ENCODE measurements at places on chromosomes 2 and 18.
A peak's percentile ranks its signal among the peaks of the same experiment; 100 is the strongest.

DNA sequence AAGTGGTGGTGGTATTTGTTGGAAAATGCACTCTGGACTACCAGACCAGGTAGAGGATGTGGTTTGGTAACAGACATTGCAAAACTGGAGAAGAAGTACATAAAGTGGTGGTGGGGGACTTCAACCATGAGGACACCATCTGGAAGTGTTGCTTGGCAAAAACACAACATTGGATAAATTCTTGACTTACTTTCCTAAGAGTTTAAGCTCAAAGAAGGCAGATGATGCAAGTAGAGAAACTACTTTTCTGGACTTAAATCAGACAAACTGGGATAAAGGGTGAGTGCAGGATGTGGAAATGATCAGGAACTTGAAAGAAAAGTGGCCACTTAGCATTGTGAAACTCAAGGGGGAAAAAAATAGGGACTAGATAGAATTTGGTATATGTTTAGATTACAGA lies 487.4 kb downstream of the ZEB2 start:
- DNase-seq: no peak

DNA sequence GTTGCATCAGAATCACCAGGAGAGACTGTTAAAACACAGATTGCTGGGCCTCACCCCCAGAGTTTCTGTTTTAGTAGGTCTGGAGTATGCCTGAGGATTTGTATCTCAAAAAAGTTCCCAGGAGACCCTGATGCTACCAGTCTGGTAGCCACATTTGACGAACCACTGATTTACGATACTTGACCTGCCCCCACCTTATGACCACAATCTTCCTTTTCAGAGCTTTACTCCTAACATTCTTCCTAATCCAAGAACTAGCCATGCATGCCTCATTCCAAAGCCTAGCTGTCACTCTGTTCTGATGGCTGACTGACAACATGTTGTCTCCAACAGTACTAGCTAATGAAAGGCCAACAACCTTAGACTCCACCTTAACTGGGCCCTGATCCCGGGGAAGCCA lies 191.4 kb downstream of the MBD2 start:
- no peak for DNase-seq

- no peak for DNase-seq
These were observed 46.6 kb downstream of the CDK15 start for GRCh38 chr2:201852878-201853415.

- no peak for DNase-seq
These were observed 85.9 kb upstream of the RTN4 start for GRCh38 chr2:55136138-55136541.

DNA sequence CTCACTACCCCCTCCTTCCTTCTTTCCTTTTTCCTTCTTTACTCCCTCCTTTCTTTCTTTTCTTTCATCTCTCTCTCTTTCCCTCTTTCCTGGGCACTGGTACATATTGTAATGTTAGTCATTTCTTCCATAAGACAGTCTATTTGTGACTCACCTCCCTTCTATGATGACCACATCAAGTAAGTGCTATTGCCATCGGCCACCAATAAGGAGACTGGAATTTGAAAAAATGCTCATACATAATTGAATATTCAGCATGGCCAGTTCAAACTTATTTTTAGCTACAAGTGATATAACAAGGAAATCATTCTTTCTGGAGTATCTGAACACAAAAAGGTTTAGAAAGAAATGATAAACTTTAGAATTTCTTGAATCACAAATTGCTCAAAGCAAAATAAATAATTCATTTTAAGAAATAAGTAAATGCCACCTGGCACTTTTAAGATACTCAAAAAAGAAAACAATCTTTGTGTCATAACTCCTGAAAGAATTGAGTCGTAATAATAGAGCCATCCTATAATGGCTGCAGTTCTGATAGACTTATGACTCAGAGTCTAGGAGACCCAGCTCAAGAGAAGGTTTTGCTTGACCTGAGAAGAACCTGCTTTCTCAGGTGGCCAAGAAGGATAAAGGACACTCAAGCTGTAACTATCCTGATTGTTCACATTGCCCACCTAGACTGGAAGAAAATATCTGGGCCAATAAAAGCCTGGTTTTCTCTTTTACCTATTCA lies 51.6 kb upstream of the CCBE1 start:
- no peak for DNase-seq

GRCh38 chr2:121579309-121579708 lies 48.6 kb downstream of the RNU4ATAC start:
- no peak for DNase-seq

DNA sequence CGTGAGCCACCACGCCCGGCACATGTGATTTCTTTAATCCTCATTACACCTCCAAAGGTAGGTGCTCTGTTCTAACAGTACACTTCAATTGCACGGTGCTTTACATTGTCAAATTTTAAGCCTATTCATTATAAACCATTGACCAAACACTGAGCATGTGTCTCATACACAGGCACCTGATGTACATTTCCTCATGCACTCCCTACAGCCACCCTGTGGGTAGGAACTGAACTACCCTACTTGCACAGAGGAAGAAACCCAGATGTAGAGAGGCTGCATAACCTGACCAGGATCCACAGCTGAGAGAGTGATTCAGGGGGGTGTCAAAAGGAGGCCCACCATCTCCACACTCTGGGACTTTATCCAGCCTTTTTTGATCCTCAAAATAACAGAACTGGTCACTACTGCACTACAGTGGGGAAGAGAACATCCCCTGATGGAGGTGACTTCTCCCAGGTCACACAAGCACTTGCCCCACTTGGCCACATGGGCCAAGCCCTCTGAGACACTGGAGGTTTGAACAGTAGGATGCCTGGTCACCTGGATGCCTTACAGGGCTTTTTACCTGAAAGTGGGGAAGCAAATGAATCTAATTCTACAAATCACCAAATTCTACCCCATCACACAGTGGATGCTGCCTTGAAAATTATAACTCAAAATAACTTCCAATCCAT lies 6.9 kb upstream of the DPYSL5 start:
- DNase-seq: peak; percentile 62

- DNase-seq: no peak
These were observed 22.9 kb downstream of the GPR35 start for GRCh38 chr2:240648155-240648649.

DNA sequence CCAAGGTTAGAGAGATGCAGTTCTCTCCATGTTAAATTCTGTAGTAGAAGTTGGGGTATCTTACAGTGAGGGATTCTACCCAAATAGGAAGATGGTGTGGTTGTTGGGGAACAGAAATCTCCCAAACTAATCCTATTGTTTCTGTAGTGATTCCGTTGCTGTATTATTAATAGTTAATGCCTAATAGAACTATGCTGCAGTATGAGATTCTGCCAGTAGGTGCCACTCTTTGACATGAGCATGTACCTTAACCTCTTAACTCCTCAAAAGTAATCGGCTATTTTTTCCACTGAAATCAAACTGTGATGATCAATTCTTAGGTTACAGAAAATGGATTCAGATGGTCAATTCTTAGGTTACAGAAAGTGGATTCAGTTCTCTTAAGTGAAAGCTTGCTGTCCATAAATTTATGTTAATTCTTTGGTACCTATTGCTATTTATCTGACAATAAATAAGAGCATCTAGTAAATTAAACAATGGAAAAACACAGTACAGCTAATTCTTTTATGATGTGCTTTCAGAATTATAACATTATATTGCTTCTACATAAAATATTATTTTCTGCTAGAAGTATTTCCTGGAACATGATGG lies 97.9 kb upstream of the DLX2 start:
- DNase-seq: no peak

DNA sequence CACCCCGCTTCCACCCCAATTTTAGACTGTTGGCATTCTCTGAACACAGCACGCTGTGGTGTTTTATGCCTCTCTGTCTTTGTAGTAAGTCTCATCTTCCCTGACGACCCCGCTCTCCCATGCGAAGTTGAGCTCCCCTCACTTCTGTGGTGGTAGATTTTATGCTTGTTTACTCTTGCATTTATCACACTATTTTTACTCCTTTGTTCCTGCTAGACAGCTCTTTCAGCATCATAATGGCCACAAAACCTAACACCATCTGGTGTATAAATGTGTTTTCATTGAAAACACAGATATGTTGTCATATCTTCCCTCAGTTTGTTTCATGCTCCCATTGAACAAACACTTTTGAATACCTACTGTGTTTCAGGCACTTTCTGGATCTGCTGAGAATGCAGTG lies 57.1 kb downstream of the PKP4 start:
- DNase-seq: no peak

- no peak for DNase-seq
These were observed 59.6 kb downstream of the GATA6 start for GRCh38 chr18:22228976-22229375.

DNA sequence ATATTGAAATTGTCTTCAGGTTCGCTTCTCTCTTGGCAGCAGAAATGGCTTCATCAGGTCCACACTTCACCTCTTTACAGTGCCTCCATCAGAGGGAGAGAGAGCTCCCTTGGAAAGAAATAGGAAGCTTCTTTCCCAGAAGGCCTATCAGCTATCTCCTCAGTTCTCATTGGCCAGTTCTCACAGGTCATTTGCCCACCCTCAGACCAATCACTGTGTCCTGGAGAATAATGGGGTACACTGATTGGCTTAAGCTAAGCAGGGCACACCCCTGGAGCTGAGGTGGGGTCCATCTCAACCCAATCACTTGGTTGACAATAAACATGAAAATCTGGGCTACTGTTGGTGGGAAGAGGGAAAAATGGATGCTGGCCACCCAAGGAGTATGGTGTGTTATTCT lies 5.2 kb downstream of the GNLY start:
- DNase-seq: no peak

DNA sequence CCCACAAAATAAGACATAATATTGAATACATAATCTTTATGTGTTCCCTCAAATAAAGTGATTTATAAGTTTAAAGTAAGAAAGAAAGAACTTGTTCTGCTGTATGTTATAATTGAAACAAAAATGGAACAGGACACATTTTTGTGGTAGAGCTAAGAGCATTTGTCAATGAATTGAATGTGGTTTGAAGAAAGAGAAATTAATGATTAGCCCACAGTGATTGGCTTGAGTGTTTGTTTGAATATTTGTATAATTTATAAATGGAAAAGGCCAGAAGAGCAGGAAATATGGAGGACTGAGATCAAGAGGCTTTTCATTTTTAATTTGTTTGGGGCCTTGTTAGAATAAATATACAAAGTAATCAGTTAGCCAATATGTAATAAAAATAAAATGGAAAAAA lies 395.1 kb upstream of the CDH19 start:
- DNase-seq: no peak

DNA sequence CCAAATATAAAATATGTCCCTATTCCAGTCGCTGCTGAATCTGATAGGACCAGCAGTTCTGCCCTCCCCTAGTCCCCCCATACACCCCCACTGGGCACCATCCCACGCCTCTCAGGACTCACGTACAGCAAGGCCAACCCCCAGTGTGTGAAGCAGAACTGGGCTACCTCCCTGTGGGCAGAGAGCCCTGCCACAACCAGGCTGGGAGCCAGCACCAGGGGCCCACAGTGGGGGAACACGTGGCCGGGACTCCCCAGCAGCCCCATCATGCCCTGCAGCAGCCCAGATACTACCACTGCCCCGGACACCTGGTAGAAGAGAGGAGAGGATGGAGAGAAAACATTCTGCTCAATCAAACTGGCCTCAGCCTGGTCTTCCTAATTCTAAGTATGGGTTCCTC lies 1.3 kb downstream of the SLC23A3 start:
- DNase-seq: no peak

GRCh38 chr18:57107140-57107832 lies 39.6 kb upstream of the BOD1L2 start:
- no peak for DNase-seq

- DNase-seq: no peak
These were observed 992 bp downstream of the TSHZ1 start for GRCh38 chr18:75211626-75211952.

DNA sequence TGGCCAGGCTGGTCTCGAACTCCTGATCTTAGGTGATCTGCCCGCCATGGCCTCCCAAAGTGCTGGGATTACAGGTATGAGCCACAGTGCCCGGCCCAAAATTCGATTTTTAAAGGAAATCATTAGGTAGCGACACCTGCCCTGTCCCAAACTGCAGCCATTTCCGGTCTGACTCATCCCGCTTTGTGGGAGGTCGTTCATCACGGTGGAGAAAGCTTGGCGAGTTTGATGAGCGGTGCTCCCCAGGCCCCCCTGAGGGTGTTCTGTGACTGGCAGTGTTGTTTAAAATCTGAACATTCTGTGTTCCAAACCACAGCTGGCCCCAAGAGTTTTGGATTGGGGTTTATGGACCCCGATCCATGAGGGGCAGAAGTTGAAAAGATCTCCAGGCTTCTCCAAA lies 53.0 kb upstream of the GLI2 start:
- DNase-seq: no peak

- DNase-seq: no peak
These were observed 505.5 kb downstream of the GALR1 start for GRCh38 chr18:77755187-77755586.

- DNase-seq: no peak
These were observed 22.2 kb downstream of the ATAD2B start for GRCh38 chr2:23904692-23905091.

DNA sequence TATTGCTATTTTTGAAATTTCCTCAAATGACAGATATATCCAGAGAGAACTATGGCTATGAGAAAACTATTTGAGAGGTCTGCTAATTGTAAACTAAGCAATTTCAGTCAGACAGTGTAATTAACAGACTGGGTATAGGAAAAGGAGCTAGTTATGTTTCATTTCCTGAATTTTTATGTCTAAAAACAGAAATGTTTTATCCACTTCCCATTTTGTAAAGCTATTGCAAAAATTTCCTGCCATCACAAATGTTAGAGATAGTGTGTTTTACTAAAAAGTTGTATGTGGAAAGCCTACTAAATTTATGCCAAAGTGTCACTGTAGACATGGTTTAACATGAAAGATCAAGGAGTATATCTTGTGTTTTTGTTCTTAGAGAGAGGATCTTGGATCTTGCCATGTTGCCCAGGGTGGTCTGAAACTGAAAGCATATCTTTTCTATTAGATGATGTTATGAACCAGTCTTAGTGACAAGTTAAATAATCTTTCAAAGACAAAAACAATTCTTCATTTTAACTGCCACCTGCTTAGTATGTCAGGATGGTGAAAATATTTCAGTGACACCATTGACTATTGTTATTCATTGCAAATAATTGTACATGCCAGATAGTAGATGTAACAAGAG lies 40.5 kb upstream of the ITPRID2 start:
- DNase-seq: no peak

- no peak for DNase-seq
These were observed 17.0 kb upstream of the UGT1A8 start for GRCh38 chr2:233600386-233600785.

DNA sequence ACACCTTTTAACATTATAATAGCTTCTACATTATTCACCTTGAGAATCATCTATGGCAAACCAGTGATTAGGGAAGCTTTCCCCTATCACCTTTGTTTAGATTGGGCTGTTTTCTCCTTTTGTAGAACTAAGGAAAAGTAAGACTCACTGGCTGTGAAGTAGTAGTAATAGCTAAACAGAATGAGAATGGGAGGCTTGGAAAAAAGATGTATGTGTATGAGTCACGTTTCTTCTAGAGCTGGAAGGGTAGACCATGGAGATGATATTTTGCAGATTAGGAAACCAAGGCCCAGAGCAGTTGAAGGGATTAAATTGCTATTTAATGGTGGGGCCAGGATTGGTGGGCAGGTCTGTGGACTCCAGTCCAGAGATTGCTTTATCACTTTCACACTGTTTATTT lies 214.5 kb downstream of the MCFD2 start:
- no peak for DNase-seq

Measured in HL-60 (cell line).